ENCODE measurements at places on chromosomes 3 and 15.

DNA sequence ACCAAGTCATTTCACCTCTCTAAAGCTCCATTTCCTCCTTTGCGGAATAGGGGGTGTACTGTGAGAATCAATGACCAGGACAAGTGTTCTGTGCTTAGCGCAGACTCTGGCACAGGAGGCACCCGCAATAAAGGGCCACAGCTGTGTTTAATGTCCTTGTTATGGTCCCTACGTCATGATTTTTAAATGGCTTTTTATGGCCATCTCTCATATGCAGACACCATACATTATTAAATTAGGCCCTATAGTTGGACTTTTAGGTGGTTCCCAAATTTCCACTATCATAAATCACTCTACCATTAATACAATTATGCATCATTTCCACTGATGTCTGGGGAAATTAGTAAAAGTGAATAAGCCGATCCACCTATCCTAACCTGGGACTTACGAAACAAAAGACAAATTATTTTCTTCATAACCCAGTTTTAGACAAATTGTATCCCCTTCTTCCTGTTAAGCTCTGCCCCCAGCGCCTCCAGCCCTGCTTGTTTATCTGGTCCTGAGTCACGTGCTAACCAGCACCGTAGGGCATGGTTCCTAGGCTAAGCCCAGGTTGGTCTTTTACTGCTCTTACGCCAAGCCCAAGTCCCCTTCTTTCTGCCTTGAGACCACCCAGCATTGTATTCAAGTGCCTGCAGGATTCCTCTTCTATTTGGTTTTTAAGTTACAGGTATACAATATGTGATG is 278.3 kb downstream of the SHQ1 start:
- DNase-seq: no peak

DNA sequence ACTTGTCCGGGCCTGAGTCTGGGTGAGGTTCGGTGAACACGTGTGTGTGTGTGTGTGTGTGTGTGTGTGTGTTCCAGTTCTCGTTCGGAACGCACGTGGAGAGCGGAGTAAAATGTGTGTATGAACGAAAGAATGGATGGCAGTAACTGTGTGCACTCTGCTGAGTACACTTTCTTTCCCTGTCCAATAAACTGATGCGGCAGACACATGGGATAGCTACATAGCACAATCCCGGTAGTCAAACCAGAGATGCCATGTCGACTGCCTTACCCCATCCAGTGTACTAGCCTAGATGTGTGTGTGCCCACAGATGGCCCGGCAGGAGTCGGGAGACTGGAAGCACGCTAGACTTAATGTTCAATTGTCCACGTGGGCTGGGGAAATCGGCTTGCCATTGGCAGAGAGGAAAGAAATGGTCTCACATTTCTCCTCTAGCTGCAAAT is 507 bp upstream of the GOLIM4 start:
- DNase-seq: no peak

- DNase-seq: no peak
Measured at GRCh38 chr3:7973006-7973405, 528.6 kb upstream of the LMCD1 start.

GRCh38 chr3:171200052-171200749 is 173.7 kb upstream of the SLC2A2 start:
- DNase-seq: no peak

GRCh38 chr3:105791131-105791530 is 77.7 kb downstream of the CBLB start:
- DNase-seq: no peak

- DNase-seq: no peak
Measured at GRCh38 chr3:11554666-11555065, 89.0 kb downstream of the VGLL4 start.

GRCh38 chr3:3801494-3801841 is 2.2 kb downstream of the LRRN1 start:
- DNase-seq: no peak

DNA sequence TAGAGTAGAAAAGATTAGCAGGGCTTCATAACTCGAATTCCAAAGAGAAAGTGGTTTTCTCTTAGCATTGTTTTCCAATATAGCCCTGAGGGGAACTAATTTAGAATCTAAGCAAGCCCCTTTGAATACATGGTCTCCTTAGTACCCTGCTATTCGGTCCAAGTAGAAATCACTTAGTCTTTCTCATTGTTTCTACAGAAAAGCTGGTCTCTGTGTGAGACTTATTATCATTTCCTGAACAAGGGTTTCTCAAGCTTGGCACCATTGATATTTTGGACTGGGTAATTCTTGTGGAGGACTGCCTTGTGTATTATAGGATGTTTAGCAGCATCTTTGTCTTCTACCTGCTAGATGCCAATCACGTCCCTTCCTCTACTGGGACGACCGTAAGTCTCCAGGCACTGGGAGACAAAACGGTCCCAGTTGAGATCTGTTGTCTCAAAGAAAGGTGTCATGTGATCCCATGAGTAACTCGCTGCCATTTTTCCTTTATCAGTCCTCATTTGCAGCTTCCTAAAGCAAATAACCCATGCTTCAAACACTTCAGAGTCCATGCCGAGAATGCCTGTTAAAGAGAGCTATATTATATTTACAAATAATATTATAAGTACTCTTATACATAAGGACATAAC is 230.7 kb upstream of the SLCO3A1 start:
- no peak for DNase-seq

DNA sequence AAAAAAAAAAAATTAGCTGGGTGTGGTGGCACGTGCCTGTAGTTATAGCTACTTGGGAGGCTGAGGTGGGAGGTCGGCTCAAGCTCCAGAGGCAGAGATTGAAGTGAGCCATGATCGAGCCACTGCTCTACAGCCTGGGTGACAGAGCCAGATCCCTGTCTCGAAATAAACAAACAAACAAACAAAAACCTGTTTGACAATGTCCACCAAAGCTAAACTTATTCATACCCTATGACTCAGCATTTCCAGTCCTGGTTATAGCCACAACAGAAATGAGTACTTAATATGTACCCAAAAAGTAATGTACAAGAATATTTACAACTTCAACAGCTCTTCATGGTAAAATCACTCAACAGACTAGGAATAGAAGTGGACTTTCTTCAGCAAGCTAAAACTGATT is 31.1 kb downstream of the SERP1 start:
- no peak for DNase-seq

DNA sequence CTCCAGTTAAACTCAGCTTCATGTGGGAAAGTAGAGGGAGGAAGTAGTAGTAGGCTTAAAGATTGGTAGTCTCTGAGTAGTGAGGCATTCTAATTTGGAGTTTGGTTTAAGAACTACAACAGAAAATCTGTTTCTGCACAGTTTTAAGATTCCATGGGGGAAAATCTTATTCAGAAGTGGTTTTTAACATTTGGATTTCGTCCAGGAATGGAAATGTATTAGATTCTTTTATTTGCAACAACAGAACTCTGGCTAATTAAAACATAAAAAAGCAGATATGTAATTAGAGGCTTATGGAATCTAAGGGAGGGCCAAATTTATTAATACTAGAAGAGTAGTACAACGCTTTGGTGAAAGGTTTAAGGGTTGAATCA is 36.0 kb downstream of the NECTIN3 start:
- no peak for DNase-seq

DNA sequence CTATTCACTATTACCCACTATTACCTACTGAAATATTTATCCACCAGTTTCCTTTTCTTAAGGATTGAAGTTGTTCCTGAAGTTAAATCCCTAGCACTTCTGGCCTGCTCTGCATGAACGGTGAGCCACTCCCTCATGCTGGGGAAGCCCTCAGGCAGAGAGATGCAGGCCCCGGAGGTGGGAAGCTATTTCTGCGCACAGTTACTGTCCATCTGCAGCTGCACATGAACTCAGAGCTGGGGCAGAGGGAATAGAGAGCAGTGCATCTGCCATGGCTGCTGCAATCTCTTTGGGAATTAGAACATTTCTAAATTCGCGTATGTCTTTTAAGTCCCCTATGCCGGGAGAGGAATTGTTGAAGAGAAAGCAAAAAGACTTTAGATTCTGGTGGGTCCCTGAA is 6.3 kb upstream of the GALNT15 start:
- no peak for DNase-seq

GRCh38 chr15:95840855-95841254 is 489.6 kb upstream of the NR2F2 start:
- DNase-seq: no peak

- DNase-seq: no peak
Measured at GRCh38 chr3:195692354-195692685, 28.5 kb upstream of the MUC20 start.

All from cortex of kidney (tissue), 1 donor.